ENCODE measurements at places on chromosomes 11 and 22.

DNA sequence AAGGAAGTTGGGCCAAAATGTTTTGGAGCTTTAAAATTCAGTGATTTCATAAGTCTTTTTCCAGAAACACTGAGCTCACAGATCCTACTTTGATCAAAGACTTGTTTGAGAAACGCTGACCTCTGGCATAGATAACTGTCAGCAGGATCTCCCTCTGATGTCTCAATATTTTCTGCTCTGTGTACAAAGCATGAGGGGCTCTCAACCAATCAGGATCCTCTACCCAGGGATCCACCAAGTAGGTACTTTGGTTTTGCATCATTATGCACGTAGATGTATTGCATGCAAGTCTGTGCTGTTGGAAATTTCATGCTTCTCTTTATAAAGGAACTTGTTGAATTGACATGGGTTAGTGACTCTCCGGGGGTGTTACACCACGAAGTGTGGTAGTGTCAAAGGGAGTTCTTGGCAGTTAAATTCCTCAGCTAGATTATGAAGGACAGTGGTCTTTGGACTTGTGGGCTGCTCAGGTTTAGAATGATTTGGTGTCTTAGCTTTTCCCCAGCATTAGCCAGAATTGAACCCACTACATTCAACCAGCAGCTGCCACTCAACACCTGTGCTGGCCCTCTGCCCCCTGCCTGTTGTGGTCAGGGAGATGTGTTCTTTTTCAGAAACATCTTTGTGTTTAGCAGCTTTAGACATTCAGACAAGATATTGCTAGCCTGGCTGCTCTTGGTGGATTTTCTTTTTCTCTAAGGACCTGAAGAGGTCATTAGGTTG lies 1.7 kb upstream of the DIXDC1 start:
- no peak for DNase-seq

- no peak for DNase-seq
Observed at GRCh38 chr11:10659339-10660216, 34.0 kb downstream of the IRAG1 start.

- no peak for DNase-seq
Observed at GRCh38 chr11:32312865-32313403, 122.4 kb downstream of the WT1 start.

DNA sequence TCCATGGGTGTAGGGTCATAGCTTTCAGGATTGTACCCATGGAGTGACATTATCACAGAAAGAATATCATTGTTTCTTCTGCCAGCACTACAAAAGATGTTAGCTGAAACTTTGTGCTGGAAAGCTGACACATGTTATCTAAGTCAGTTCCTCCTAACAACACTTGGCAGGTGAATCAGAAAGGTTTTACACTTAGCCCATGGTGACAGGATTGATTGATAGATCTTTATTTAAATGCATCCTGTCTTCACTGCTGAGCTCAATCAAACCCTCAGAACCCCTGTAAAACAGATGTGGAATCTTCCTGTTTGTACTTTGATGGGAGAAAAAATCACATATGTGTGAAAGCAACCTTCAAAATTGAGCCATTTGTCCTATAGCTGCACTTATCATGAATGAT lies 811.5 kb upstream of the ANO3 start:
- no peak for DNase-seq

GRCh38 chr11:120057595-120058581 lies 80.0 kb downstream of the TRIM29 start:
- peak; percentile 89 for DNase-seq

DNA sequence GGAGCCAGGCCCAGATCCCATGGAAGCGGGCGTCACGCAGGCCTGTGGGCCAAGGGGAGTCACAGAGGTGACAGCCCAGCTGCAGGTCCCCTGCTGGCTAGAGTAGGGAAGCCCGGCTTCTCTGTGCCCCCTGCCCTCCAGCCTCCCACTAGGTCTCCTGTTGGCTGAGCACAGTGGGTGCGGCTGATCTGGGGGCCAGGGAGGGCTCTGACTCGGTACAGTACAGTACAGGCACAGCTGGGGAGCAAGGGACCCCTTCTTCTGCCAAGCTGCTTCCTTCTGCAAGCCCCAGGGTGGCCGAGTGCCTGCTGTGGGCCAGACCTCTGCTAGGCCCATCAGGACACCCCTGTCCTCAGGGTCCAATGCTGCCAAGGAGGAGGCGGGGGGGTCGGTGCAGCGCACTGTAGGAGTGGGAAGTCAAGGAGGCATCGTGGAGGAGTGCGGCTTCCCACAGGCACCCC lies 10.1 kb downstream of the SUSD2 start:
- no peak for DNase-seq

GRCh38 chr11:35147235-35147634 lies 8.3 kb downstream of the CD44 start:
- DNase-seq = no peak

DNA sequence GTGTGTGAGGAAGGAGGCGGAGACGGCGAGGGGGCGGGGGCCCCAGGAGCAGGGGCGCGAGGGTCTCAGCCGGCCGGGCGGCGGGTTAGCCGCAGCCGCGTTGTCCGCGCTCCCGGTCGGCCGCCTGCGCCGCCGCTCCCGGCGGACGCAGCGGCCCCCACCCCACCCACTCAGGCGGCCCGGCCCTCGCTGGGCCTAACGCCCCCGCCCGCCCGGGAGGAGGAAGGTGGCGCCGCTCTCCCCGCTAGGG lies at the start of gene FCHSD2:
Gene FCHSD2, minus strand, starts transcription at position 191 of the 250 bp plus-strand sequence. CDS start 441 bp downstream, outside the sequence.
- DNase-seq = no peak

DNA sequence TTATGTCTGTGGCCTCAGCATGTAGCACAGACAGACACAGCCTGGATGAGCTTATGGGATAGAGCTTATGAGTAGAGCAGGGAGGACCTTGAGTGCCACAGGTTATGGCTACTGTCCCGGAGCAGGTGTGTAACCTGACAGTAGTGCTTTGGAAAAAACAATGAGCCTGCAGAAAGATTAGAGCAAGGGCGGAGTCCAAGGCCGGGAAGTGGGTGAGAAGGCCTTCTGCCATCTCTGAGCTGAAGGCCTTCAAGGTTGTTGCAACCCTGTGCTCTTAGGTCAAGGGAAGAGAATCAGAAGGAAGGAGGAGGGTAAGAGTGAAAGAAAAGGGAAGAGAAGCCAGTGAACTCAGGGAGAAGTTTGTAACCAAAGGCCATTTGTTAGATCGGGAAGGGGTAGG lies 3.9 kb upstream of the TAGLN start:
- DNase-seq = no peak

DNA sequence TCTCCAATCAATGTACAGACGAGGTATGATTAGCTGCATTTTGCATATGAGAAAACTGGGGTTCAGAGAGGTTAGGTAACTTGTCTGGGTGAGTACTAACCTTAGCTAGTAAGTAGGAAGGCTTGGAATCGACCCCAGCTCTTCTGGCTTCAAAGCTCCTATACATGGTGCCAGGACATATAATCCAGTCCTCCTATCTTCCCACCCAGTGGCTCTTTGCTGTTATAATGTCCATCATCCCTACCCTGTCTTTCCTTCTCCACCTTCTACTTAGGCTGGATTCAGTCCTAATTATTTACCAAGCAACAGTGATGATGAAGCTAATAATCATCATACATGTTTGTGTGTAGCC lies 20.0 kb downstream of the EHF start:
- DNase-seq = no peak

DNA sequence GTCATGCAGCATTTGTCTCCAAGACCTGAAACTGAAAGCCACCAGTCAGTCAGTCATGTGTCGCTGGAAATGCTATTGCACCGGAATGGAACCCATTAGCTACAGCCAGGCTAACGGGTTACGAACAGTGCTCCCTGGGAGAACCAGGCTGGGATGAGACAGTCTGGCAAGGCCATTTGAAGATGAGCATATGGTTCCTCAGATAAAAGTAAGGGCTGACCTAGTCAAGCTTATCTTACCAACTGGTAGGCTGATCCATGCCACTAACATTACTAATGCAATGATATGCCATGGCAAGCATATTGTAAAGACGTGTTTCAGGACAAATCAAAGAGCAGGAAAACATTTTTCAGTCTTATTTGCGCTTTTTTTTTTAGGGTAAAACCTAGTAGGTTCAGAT lies 28.4 kb downstream of the NAP1L4 start:
- DNase-seq = no peak

DNA sequence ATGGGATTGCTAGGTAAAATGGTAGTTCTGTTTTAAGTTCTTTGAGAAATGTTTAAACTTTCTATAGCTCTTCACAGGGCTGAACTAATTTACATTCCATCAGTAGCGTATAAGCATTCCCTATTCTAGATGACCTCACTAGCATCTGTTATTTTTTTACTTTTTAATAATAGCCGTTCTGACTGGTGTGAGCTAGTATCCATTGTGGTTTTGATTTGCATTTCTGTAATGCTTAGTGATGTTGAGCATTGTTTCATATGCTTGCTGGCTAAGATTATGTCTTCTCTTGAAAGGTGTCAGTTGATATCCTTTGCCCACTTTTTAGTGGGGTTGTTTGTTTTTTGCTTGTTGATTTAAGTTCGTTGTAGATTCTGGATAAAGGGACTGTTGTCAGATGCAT lies 35.9 kb downstream of the MMP27 start:
- no peak for DNase-seq

- DNase-seq = no peak
Observed at GRCh38 chr11:9038541-9038940, 34.7 kb upstream of the NRIP3 start.

DNA sequence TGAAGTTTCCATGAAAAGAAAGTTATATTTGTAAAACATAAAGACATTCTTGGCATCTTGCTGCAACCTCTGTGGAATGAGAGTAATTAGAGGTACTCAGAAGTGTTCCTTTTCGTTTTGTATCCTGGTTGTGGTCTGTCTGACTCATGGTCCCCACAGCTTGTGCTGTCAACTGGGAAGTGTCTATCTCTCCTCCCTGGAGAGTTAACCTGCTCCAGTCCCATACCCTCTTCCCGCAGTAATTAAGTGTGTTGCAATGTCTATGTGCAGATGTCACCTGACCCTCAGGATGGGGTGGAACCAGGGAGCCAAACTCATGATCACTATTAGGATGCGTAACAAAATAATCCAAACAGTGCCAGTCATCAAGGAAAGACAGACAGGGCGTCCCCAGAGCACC lies 23.0 kb upstream of the ZDHHC13 start:
- no peak for DNase-seq

DNA sequence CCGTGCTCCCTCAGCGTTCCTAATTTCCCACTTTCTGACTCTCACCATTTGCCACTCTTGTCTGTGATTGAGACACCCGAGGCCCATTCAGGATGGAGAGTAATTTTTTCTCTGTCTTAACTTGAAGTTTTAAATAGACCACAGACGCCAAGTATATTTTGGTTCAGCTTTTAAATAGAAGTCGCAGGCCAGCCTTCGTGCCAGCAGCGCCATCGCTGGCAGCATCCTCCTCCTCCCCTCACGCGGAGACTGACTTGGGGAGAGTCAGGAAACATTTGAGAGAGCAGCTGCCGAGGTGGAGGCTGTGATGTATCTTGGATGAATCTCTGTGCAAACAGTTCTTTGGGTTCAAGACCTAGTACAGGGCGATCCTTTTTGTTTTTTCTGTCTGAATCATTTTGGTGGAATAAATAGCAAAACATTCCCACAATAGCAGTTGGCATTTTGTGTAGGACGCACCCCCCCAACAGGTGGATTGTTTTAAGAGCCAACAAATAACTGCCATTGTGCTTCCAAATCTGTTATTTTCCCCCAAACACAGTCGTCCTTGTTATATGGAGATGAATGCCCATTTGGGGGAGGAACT lies 889 bp upstream of the DMC1 start:
- no peak for DNase-seq

DNA sequence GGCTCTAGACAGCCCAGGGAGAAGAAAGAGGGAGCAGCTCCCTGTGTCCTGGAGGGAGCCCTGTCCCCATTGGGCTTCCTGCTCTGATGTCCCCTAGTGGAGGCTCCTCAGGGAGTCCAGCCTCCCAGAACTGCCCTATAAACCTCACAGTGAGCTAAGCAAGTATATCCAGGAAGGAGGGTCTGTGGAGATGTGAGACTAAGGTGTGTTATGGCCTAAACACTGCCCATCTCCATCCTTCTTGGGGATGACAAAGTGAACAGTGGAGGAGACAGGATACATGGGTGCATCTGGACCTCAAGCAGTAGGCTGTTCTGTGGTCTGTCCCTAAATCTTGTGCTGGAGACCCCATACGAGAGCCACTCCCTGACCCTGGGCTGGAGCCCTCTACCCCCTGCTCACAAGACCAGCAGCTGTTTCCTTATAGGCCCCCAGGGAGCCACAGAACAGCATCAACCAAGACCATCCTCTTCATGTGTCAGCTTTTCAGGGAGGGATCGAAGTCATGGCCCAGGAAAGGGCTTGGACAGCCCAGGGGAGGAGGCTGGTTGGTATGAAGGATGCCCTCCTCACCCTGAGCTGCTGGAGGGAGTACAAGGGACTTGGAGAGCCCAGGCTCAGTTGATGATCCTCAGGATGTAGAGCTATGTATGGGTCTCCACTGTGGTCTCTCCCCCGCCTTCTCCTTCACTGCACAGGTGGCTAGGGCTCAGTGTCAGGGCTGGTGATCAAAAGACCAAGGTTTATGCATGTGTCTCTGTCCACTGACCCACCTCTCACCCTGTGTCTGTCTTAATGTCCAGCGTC lies 49.7 kb upstream of the TOP3B start:
- no peak for DNase-seq

Data from NT2/D1 (cell line).